Stimulated activated CD8-positive, alpha-beta memory T cell treated with anti-CD3 and anti-CD28 coated beads, Interleukin-15, amount 100 ng/mL, for 24 hours (primary cell): ENCODE measurements at places on chromosomes 13 and 19.

- DNase-seq = no peak
Measured at GRCh38 chr19:19403373-19403901, 2.0 kb upstream of the GATAD2A start.

DNA sequence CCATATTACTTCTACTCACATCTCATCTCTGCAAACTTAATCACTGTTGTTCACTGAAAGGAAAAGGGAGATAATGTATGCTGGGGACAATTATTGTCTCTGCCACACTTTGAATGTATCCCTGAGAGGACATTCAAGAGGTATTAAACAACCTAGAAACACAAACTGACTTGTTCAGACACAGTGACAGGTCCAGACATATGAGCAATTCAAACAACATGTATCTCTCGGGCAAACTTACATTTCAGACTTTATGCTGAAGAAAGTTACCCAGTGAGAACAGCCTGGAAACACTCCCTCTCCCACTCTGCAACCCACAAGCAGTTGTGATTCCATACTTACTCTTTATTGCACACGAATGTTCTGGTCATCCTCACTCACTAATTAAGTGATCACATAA, 968.7 kb upstream of the SLC10A2 start:
- no peak for DNase-seq

DNA sequence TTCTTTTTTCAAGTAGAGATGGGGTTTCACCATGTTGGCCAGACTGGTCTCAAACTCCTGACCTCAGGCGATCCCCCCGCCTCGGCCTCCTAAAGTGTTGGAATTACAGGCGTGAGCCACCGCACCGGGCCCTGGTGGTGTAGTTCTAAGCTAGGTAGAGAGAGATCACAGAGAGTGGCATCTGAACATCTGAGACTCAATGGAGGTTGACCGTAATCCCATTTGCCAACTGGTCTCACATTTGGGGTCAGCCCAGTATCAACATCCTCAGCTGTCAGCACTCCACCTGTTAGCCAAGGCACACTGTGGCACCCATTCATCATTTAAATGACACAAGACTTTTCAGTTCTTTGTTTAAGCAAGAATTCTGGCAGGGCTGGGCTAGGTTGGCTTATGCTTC, 8.1 kb downstream of the SELENOW start:
- DNase-seq = no peak

DNA sequence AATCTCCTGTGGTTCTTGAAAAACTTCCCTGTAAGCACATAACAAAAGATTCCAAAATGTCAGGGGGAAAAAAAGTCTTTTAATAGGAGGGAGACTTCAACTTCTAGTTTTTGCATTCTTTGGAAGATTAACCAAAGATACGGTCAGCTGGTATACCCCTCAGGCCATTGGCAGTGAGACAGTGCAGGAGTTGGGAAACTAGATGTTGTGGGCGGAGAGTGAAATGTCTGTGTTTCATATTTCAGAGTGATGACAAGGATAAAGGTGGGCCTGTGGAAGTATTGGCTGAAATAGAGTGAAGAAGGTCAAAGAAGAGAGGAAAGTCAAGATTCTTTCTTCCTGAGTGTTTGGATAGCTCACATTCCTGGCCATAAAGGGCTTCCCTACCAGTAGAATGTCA, 40.8 kb downstream of the CYP2B6 start:
- no peak for DNase-seq

DNA sequence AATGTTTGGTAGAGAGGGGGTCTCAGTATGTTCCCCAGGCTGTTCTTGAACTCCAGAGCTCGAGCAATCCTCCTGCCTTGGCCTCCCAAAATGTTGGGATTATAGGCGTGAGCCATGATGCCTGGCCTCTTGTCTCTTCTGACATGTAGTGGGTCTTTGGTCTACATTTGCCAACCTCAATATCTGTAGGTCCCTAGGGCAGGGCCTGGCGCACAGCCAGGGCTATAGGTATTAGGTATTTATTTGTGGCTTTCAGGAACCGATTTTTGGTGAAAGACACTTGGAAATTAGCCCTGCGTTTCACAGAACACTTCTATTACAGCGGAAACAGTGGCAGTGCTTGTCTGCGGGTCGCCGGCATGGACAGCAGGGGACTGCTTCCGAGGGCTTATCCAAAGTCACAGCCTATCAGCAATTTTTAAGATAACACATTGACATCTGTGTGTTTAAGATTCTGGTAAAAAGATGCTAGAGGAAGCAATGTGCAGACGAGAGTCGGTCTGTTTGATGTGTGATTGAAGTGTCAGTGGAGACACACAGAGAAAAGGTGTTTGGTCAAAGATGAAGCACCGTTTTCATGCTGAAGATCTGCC, 14.5 kb downstream of the ZNF536 start:
- DNase-seq = no peak

DNA sequence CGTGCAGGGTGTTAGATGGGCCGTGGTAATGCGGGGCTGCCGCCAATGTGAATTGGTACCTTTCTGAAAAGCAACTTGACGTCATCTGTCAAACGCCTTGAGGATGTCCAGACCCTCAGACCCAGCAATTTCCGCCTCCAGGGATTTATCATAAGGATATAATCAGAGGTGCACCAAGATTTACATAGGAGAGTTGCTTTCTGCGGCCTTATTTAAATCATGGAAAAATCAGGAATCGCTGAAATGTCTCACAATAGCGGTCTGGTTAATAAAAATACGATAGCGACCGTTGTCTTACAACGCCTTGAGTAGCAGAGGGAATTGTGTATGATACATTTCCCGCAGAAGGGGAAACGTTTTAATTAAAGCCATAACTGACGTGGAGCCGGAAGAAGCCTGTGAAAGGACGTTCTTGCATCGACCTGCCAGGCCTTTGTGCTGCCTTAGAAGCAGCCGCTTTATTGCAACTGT, 32.3 kb upstream of the NDUFS7 start:
- DNase-seq = no peak

GRCh38 chr19:39408392-39409207, 2.0 kb downstream of the ZFP36 start:
- DNase-seq = no peak
